Posterior vena cava (tissue), 2 donors: ENCODE measurements at places on chromosomes 6 and 20. TPM values are rescaled to one million over a fixed set of nuclear protein-coding genes. Genes with fewer than 3 reads are reported as not detected.

Gene EFCAB8
- total RNA-seq: 0.81 TPM

Gene LTA
- total RNA-seq: not detected

Gene PRSS35
- 2.8 TPM for total RNA-seq

Gene HLA-DPA1
- total RNA-seq: 84.9 TPM

Gene PBOV1
- total RNA-seq: not detected

Gene PAK5
- total RNA-seq: not detected

Gene MCCD1
- total RNA-seq: not detected

Gene LY6G6F
- total RNA-seq: not detected

Gene GSTA2
- not detected for total RNA-seq

Gene OR2B6
- not detected for total RNA-seq

Gene SEL1L2
- total RNA-seq: 6.0 TPM

Gene SOX4
- total RNA-seq: 7.4 TPM

Gene ADGB
- not detected for total RNA-seq

Gene PPP1R16B
- total RNA-seq: 11.7 TPM

Gene TP53TG5
- 2.0 TPM for total RNA-seq

Gene TMC2
- 0.14 TPM for total RNA-seq

Gene VWA7
- 0.37 TPM for total RNA-seq

Gene KHDC1L
- total RNA-seq: not detected

Gene ME1
- total RNA-seq: 12.8 TPM

Gene DACT2
- 0.24 TPM for total RNA-seq

Gene CASS4
- total RNA-seq: 1.2 TPM

Gene SIM1
- not detected for total RNA-seq

Gene PROCR
- total RNA-seq: 239 TPM
